ENCODE measurements at places on chromosomes 3 and 15.

DNA sequence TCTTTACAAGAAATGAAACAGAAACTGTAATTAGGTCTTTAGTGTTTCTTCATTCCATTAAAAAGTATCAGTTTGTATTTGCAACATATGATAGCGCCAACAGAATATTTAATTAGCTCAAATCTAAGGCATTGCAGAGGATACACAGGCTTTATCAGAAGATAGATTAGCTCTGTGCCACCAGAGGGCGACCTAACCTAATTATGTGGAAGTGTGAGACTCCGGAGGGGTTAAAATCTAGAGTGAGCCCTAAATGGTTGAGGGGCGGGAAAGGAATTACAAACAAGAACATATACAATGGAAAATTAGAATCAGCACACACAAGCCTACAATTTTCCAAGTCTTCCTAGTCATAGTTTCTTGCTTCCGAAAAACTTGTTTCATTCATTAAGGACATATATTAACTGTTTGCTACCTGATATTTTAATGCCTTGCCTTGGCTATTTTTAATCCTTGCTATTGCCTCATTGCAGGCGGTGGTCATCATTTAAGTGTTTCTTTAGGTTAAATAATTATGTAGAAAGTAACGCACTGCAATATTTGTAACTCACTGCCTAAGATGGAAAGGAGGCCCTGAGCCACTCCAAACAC is 18.0 kb upstream of the RYR3 start:
- DNase-seq: peak; percentile 60

DNA sequence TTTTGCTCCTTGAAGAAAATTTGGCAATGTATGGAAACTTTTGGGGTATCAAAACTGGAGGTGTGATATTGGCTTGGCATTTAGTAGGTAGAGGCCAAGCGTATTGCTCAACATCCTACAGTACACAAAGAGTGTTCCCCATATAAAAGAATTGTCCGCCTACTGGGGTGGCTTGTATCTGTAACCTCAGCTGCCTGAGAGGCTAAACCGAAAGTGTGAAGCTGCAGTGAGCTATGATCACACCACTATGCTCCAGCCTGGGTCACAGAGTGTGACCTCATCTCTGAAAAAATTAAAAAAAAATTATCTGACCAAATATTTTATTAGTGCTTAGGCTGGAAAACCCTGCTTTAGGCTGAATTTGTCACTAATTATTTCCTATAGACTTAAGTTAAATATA is 483.9 kb downstream of the PYDC2 start:
- DNase-seq: no peak

- no peak for DNase-seq
Observed at GRCh38 chr15:48073881-48074280, 46.9 kb upstream of the SLC24A5 start.

GRCh38 chr3:46682974-46683373 is 10.5 kb downstream of the ALS2CL start:
- no peak for DNase-seq

DNA sequence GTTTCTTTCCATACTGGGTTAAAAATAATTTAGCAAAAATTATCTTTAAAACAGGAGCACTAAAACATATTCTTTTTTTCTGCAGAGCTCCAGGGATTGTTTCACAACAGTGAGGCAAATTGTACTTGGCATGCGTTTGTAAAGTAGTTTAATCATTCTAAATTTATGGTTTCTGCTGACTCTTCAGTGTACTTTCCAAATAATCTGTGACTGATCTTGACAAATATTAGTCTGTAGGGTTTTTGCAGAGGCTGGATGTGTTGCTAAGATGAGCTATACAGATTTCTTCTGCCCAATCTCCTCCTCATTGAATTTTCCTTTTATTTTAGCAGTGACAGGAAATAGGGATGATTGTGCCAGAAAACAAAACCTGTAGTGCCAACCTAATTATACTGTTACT is 328.0 kb upstream of the MANF start:
- no peak for DNase-seq

DNA sequence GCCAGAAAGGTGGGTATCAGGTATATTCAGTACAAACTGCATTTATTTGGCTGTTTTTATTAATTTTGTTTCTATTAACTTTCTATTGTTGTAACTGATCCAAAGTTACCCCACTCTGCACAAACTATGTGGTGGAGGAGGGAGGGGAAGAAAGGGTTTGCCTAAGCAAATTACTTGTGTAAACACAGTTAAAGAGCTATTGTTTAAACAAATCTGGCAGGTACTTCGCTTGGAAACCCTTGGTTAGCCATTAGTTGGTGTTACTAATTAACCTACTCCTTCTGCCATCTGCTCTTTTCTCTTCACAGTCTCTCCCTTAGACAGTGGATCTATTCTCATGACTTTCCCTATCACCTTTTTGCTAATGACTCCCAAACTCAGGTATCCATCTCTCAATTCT is 328.4 kb upstream of the NECTIN3 start:
- peak; percentile 77 for DNase-seq

- DNase-seq: peak; percentile 26
Observed at GRCh38 chr15:33971811-33972210, 3.5 kb downstream of the CHRM5 start.

DNA sequence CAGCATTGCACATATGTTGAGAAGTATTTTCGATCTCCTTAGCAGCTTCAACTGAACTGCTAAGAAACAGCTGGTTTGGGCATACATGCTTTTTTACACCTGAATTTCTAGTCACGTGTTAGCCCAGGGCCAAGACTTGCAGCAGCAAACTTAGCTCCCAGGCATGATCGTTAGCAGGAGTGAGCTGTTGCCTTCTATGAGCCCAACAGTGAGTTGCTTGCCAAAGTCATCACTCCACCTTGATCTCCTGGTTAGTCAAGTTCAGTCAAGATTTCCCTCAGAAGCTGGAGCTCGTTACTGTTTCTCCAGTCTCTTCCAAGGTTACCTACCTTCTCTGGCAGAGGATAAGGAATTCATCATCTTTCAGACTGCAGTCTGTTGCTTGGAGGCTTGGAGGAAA is 100.4 kb upstream of the SEMA6D start:
- DNase-seq: no peak

GRCh38 chr3:43043071-43043766 is 62.7 kb downstream of the POMGNT2 start:
- DNase-seq: no peak

- no peak for DNase-seq
Observed at GRCh38 chr15:95932676-95933075, 397.8 kb upstream of the NR2F2 start.

- no peak for DNase-seq
Observed at GRCh38 chr3:53215816-53216215, 40.0 kb downstream of the TKT start.

- no peak for DNase-seq
Observed at GRCh38 chr15:45111390-45112142, 2.4 kb downstream of the DUOX2 start.

- peak; percentile 58 for DNase-seq
Observed at GRCh38 chr3:148816981-148817525, 10.6 kb upstream of the CPB1 start.

GRCh38 chr3:43854283-43854682 is 163.5 kb downstream of the ABHD5 start:
- no peak for DNase-seq

DNA sequence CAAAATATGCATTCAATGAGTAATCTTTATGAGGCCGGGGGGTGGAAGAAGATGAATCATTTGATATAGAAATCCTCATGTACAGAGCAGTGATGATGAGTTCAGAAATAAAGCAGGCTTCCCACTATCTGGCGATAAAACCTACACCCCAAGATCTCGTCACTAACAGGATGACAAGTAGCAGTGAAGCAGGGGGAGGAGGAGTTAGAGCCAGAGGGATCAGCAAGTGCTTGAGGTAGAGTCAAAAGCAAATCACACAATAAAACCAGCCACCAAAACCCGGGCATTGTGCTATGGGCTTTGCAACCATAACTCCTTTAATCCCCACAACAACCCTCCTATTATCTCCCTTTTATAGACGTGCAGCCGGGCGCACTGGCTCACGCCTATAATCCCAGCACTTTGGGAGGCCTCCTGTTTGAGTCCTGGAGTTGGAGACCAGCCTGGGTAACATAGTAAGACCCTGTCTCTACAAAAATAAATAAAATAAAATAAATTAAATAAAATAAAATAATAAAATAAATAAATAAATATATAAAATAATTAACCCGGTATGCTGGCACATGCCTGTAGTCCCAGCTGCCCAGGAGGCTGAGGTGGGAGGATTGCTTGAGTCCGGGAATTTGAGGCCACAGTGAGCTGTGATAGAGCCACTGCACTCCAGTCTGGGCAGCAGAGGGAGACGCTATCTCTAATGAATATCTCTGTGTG is 53.0 kb downstream of the STARD5 start:
- no peak for DNase-seq

DNA sequence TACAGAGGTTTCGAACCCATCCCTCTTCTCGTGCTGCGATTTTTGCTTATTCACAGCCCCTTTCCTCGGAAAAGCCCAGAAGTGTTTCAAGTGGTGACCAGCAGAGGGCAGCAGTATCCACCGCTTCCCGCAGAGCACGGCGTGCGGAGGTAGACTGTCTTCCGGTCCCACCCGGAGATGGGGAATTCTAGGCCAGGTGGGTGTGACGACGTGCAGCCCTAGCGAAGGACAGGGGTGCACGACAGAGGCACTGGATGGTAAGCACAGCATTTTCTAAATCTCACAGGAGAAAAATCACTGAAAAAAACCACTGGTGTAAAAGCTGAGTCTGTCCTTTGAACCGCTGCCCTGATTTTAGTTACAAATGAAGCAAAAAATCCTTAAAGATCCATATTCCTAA is 7.4 kb upstream of the PSMD6 start:
- peak; percentile 82 for DNase-seq

GRCh38 chr3:137121704-137122314 is 164.0 kb downstream of the IL20RB start:
- peak; percentile 6 for DNase-seq

- DNase-seq: no peak
Observed at GRCh38 chr3:70984776-70985482, 598.6 kb downstream of the FOXP1 start.

DNA sequence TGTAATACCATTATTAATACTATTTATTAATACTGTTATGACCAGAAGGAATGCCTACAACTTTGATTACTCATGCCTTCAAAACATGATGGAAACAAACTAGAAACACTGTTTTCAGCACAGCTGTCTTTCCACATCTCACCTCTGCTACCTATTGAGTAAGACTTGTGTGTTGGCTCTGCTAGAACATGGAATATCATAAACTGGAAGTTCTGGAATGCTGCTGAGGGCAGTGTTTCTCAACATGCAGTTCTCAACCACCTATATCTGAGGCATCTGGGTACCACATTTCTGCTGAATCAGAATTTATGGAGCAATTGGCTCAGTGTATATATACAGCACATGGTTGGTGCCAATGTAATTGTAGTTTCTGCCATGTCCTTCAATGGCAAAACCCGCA is 392.1 kb downstream of the TUSC7 start:
- DNase-seq: no peak

GRCh38 chr15:61908241-61908640 is 152.0 kb downstream of the VPS13C start:
- no peak for DNase-seq

DNA sequence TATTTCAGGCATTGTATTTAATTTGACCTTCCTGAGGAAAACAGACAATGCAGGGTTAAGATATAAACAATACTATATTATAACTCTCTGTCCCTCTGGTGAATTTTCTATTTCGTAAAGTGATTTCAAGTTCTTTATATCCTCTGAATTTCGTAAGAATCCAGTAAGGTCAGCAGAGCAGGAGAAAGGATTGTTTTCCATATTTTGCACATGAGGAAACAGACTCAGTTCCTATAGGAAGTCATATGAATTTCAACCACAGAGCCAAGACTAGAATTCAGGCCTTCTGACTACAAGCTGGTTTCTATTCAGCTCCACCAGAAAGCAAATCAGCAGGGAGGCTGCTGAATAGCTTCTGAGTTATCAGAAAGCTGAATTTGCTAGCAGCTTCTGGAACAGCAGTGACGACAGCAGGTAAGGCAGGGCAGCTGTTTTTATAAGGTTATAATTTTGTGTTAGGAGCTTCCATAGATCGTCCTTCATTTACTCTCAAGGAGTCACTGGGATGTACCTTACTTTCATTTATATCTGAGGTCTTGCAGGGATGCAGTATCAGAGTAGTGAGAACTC is 11.1 kb upstream of the PLAAT1 start:
- DNase-seq: peak; percentile 60
